ENCODE measurements at places on chromosomes 5 and 9.

DNA sequence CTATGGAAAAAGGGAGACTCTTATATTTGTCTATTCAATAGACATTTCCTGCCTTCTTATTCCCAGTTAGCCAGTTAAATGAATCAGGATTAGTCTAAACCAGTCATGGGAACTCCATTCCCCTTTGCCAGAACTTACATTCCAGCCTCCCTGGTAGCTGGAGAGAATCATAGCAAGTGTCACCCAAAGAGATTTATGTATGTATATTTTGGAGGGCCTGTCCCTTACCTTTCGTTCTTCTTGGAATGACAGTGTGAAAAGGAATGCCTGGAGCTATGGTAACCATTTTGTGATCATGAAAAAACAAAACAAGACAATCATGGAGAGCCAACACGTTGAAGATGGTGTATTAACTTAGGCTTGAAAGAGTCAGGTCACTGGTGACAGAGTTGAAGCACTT lies 627.7 kb downstream of the CCDC171 start:
- no peak for DNase-seq

- DNase-seq = no peak
Observed at GRCh38 chr5:93883459-93883858, 142.1 kb upstream of the POU5F2 start.

GRCh38 chr5:135133698-135134515 lies 99.9 kb upstream of the PITX1 start:
- no peak for DNase-seq

- DNase-seq = no peak
Observed at GRCh38 chr9:134782921-134783698, 97.5 kb upstream of the FCN2 start.

- no peak for DNase-seq
Observed at GRCh38 chr5:109399092-109399759, 10.5 kb downstream of the PJA2 start.

All from activated T-helper 1 cell treated with anti-CD3 and anti-CD28 coated beads, Interleukin-2, amount 50 U/mL, for 16 hours (primary cell).